NCI-H510A treated with DMSO at 0.1 percent for 48 hours (cell line): ENCODE measurements at places on chromosomes 3 and 15.

DNA sequence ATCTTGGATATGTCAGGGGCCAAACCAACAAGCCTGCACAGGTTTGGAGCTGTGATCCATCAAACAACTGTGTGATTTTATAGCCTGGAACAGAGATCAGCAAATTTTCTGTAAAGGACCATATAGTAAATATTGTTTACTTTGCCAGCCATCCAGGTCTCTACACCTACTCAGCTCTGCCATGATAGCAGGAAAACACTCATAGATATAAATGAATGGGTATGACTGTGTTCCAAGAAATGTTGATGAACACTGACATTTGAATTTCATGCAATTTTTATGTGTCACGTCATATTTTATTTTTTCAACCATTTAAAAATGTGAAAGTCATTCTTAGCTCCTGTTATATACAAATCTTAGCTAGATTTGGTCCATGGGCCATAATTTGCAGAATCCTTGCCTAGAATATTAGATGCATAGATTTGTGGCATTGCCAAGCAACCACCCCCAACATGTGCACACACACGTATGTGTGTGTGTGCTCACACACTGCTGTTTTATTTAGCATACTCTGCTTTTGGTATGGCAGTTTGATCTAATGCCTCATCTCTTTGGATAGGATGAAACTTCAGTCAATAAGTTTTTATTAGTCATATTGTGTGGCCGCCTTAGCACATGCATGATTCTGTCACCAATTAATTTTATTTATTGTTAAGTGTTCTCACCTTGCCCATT, 6.4 kb downstream of the ATXN7 start:
- DNase-seq: no peak

DNA sequence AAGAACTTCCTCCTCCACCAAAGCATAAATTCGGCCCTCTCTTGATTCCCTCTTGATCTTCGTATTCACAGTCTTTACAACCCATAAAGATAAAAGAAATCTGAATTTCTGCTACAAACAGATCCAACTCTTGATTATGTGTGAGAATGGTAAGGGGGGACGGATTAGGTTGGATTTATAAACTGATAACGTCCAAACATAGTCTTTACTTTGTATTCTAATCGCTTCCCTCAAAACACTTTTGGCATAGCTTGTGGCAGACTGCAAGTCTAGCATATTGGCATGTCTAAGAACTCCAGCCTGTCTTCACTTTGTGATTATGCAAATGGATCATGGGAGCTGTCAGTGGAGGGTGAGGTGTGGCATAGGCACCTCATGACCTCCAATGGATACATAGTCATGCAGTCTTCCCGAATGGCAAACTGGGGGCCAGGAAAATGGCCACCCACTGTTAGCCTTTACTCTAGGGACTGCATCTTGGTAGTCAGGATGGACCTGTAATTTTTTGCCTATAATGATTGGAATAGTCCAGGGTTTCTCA, 24.3 kb upstream of the GPR171 start:
- DNase-seq: no peak

- DNase-seq: no peak
Observed at GRCh38 chr3:4517643-4518311, 24.6 kb downstream of the ITPR1 start.

DNA sequence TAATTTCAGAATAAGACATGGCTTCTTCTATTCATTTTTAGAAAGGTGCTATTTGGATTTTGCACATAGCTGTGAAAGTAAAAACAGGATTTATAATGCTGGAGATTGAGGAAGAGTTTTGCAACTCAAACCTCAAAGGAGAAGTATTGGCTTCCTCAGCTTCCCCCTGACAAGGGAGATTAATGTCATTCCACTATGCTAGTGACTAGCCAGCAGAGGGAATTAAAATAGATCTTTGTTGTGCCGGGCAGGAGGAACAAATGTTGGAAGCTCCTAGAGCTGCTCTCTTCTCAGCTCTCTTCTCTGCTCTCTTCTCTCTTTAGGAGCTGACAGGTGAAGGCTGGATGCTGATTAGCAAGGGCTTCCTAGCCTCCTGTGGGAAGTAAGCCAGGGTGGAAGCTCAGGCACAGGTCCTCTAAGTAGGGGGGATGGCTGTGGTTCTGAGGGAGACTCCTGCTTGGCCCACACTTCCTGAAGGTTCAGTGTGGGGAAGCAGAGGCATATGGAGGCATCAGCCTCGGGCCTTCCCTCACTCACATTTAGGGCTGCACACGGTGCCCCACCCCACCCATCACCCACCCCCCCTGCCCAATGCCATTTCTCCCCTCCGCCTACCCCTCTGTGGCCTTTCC, 29.6 kb downstream of the CX3CR1 start:
- no peak for DNase-seq

DNA sequence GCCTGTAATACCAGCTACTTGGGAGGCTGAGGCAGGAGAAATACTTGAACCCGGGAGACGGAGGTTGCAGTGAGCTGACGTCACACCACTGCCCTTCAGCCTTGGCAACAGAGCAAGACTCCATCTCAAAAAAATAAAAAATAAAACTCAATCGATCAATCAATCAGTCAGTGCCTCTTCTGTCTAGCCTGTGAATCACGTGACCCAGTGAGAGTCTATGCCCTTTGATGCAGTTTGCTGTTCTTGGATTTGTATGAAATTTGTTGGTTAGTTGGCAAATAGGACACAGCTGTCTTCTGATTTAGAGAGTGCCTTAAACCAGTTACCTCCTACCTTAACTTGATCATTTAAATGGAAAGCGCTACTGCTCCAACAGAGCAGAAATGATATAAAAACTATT, 3.6 kb upstream of the RBMS3 start:
- DNase-seq: no peak

- no peak for DNase-seq
Observed at GRCh38 chr15:99427668-99428361, 138.0 kb upstream of the MEF2A start.

GRCh38 chr15:60406513-60407414, 9.0 kb upstream of the ANXA2 start:
- DNase-seq: no peak

DNA sequence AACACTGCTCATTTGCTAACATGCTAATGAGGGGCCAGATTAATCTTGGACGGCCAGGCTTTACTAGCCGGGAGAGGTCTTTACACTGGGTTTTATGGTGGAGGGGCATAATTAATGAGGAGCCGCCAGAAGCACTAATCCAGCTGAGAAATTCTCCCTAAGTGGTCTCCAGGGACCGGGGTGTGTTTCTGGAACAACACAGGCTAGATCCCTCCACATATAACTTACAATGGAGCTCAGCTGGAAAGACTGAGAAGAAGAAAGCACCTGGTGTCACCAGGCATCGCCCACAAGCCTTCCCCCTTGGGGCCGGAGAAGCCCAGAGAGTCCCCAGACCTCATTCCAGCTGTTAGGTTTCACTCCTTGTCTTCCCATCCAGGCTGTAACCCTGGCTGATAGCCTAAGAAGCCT, 127.5 kb downstream of the MEGF11 start:
- DNase-seq: no peak

- no peak for DNase-seq
Observed at GRCh38 chr3:13080591-13080990, 7.4 kb upstream of the IQSEC1 start.

DNA sequence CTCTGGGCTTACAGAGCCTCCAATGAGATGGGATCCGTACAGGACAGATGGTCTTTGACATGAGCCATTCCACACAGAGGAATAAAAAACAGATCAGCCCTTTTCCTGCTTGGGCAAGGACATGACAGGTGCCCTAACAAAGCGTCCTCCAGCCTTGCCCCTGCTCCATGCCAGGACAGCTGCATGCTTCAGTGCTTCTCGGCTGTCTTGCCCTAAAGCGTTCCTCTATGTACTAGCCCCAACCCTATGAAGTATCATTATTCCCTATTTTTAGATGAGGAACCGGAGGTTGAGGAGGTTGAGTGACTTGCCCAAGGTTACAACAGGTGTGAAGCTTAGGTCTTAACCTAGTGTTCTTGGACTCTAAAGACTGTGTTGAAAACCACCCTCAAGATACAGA, 10.5 kb downstream of the POMGNT2 start:
- no peak for DNase-seq

DNA sequence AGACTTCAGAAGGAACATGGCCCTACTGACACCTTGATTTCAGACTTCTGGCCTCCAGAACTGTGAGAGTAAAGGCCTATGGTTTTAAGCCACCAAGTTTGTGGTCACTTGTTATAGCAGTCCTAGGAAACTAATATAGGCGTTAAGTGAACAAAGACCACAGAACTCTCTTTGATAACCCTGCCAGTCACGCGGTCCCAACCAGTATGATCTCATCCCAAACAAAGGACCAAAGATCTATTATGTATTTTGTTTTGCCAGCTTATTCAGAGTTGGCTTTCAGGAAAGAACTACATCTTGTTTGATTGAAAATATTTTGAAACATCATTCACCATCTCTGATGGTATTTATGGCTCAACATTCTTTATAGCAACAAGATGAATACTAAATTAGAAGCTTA, 294.4 kb upstream of the SLCO3A1 start:
- DNase-seq: no peak

DNA sequence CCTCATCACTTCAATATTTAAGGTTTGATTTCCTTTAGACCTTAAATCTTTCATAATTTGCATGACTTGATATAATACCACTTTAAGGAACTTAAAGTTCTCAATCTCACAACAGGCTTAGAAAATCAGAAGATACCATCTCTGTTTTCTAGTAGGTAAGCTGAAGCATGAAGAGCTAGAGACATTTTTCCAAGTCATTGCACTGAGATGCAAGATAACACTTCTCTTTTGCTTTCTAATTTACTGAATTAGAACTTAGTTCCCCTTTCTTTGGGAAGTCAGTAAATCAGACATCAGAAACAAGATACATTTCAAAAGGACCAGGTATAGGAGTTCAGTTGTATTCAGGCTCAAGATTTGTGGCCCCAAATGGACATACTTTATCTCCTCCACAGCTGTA, 79.7 kb downstream of the DZIP3 start:
- DNase-seq: no peak

GRCh38 chr3:190855151-190855550, 7.3 kb downstream of the GMNC start:
- no peak for DNase-seq

DNA sequence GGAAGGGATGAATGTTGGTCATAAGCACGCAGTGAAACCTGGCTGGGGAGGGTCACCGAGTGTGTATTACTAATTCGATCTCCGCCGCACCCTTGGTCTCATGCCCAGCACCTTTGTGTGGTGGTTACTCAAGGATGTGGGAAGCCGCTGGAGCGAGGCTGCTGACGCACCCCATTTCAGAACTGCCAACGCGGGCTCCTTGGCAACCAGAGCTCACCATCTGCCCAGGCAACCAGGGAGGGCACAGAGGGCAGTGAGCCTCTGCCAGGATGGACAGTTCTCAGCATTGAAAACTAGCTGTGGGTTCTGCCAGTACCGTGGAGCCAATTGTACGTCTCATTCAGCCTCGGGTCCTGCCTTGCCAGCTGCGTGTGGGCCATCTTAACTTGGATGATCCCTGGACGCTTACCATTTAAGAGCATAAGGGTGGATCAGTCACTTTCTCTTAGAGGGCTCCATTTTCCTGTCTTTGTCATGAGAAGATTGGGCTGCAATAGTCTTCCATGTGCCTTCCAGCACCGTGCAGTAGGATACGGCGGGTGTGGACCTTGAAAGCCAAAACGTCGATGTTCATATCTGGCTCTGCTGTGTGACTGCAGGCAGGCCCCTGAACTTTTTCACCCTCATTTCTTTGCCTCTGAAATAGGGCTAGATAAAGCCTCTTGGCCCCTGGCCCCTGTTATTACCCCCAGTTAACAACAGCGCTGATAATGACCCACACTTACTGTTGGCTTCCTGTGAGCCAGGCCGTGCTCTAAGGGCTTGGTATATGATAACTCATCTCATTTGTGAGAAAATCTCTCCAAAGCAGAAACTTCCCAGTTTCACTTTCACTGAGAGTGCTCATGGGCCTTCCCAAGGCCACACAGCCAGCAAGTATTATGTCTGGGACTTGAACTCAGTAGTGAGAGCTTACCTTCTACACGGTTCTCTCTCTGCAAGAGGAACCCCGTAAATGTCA, 238.8 kb downstream of the OPA1 start:
- DNase-seq: no peak

DNA sequence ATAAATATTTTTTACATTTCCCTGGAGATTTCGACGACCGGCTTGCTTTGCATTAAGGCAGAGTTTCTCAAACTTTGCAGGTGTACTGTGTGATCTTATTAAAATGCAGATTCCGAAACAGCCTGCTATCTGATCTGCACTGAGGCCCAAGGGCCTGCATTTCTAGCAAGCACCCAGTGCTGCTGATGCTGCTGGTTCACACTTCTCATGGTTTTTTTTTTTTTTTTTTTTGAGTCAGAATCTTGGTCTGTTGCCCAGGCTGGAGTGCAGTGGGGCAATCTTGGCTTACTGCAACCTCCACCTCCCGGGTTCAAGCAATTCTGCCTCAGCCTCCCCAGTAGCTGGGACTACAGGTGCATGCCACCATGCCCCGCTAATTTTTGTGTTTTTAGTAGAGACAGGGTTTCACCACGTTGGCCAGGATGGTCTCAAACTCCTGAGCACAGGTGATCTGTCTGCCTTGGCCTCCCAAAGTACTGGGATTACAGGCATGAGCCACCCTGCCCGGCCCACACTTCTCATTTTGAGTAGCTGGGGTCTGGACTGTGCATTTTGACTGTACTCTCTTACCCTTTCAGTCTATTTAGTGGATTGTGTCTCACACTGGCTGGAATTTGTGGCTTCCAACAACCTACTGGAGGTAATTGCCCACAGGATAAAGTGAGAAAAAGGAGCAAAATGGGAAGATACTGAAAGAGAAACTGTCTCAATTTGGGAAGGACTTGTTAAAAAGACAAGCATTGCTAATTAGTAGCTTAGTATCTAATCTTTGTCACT, 94.1 kb downstream of the ITPR1 start:
- DNase-seq: no peak

DNA sequence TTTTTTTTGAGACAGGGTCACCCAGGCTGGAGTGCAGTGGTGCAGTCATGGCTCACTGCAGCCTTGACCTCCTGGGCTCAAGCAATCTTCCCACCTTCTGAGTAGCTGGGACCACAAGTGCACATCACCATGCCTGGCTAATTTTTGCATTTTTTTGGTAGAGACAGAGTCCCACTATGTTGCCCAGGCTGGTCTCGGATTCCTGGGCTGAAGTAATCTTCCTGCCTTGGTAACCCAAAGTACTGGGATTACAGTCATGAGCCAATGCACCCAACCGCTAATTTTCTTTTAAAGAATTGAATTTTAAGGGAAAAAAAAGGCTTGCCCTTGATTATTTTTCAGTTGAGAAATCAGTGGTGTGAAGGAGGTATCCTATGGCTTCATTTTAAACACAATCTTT, 334.0 kb downstream of the SOX2 start:
- no peak for DNase-seq

DNA sequence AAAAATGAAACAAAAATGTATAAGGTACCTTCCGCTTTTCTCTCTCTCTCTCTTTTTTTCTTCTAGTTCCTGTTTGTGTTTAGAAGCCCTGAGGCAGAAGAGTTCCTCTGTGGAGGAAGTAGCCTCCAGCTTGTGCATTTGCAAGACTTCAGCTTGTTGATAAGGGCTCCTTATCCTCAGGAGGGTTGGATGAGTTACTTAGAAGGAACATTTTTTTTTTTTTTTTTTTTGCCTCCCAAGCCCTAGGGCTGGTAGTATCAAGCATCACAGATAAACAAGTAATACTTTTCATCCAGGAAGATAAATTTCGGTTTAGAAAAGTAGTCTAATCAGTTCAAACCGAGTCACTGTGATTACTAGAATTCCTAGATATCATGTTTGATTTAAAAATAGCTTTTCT, 91.0 kb upstream of the CBLB start:
- no peak for DNase-seq
